ENCODE measurements at places on chromosomes 4 and X.

DNA sequence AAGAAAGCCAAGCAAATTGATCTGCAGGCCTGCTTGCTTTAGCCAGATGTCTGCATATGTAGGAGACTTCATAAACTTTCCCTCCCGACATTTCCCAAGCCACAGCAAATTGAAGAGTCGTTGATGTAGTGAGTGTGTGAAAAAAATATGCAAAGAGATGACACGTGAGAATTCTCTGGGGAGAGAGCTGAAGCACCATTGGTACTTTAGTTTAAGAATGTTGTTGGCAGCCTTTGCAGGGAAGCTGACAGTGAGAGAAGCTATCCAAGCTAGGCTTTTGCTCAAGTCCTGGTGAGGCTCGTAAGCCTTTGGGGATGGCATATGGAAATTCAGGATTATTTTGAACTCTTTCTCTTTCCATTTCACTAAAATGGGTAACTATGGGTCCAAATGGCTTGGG lies 87.5 kb downstream of the GLRA2 start:
- DNase-seq = no peak

DNA sequence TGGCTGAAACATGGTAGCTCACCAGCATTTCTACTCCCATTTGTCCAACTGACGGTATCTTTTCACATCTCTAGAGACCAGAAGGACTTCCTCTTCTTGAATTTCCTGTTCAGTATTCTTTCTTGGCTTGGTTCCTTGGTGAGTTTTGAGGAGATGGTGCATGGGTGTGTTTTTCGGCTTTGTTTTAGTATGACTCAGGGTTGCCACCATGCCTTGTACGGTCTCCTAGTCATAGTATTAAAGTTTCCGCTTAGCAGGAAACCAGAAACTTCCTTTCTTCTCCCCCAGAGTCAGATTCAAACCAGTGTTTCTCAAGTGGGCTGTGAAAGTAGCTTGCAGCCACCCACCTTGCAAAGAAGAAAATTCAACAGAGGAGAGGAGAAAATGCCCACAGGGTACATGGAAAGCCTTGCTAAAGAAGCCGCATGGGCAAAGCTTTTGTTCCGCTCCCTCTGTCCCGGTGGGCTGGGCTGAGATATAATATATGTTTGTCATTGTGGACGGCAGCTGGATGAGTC lies 5.7 kb downstream of the CD99 start:
- DNase-seq = no peak

DNA sequence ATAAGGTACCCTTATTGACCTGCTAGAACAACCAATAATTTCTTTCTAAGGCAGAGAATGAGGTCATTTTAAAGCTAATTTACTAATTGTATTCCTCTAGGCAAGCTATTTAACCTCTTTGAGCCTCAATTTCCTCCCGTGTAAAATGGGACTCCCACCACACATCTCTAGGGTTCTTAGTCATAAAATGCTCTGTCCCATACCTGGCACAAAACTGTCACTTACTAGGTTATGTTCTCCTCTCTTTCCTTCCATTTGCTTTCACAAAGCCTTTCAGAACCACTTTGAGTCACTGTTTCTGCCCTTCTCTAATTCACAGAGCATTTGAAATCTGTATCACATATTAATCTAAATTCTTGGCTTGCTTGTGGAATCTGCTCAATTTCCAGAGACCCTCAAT lies 2.4 kb upstream of the GPR82 start:
- DNase-seq = no peak

DNA sequence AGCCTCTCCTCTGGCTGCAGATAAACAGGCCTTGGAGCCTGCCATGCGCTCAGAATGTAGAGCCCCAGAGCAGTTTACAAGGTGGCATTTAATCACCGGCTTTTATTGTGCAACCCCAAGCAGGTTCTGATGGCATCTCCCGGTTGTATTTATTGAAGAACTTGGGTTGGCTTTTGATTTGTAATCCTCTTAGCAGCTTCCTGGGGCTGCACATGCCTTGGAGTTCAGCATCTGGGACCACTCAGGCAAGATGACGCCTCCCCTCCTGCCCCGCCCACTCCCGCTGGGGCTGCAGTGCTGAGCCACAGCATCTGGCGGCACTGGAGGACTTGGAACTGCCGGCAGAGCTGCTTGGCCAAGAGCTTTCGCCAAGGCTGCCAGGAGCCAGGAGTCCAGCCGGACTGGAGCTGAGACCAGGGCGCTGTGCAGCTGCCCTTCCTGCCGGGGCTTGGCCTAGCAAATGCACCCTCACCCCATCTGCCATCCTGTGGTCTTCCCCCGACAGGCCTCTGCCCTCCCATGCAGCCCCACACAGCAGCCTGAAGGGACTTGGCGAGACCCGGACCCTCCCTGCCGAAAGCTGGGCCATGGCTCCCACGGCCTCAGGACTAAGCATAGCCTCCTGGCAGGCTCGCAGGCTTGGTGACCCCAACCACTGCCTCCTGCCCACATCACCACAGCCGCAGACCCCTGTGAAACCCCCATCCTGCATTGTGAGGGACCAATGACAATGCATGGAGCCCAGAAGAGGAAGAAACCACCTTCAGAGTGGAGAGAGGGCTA lies 5.4 kb downstream of the HTRA3 start:
- DNase-seq = no peak

- DNase-seq = no peak
Observed at GRCh38 chr4:47203593-47203992, 172.2 kb downstream of the GABRB1 start.

GRCh38 chrX:100319716-100320115 lies 90.4 kb downstream of the PCDH19 start:
- DNase-seq = no peak

DNA sequence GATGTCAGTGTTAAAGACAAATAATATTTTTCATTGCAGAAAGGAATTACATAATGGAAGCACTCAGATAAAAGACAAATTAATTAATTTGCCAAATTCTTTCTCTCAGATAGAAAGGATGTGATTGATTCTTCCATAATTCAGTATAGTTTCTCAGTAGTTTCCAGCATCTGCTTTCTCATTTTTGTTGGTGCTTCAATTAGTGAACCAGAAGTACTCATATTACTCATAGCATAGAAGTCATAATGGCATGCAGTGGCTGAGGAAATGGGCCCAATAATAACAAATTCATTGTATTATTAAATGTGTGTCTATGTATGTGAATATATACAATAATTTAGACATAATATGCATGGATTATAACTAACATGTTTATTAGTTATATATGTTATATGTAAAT lies 393.3 kb upstream of the TRAM1L1 start:
- DNase-seq = no peak

GRCh38 chr4:139774759-139775487 lies 109.3 kb downstream of the MGST2 start:
- no peak for DNase-seq

DNA sequence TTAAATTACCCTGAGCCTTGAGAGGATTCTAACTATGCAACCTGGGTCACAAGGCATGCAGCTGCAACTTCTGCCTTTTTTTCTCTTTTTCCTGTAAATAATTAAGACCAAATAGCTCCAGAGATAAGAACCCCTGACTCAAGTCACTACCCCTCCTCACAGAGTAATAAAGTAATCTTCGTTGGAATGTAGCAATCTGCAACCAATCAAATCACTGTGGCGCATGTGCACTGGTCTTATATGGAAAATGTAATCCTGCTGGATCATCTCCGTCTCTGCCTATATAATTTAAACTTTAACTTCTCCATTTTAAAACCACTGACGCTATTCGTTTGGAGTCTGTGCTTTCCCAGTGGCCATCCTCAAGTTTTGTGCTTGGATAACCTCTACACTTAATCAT lies 6.1 kb upstream of the EFHC2 start:
- no peak for DNase-seq

DNA sequence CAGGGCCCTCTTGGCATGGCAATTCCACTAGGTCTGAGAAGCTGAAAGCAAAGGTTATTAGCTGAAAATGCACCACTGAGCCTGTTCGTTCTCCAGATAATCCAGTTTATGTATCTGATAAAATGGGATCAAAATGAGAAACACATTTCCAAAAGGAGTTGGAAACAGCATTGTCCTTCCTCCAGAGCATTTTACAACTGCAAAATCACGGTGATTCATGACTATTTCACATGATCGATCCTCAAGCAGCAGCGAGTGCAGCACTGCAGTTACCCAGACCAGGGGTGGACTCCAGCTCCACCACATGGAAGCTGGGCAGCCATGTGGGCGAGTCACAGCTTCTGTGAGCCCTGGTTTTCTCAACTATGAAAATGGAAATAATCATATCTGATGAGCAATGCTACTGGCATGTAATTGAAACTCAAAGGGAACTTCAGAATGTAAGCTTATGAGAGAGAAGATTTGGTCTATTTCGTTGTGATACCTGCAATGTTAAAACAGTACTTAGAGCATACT lies 78.7 kb upstream of the MSX1 start:
- no peak for DNase-seq
